Lung microvascular endothelial cell (primary cell): ENCODE measurements at places on chromosomes 5 and 9. TPM values are rescaled to one million over a fixed set of nuclear protein-coding genes. Genes with fewer than 3 reads are reported as not detected.

The PRRT1B gene
- not detected in 2 replicates for total RNA-seq

The SPATA31D4 gene
- total RNA-seq: not detected in 2 replicates

The ZNG1A gene
- 10.7 and 20.9 TPM in 2 replicates for total RNA-seq

GRCh38 chr5:24823625-24824024, 178.8 kb upstream of the CDH10 start:
- no peak for DNase-seq

DNA sequence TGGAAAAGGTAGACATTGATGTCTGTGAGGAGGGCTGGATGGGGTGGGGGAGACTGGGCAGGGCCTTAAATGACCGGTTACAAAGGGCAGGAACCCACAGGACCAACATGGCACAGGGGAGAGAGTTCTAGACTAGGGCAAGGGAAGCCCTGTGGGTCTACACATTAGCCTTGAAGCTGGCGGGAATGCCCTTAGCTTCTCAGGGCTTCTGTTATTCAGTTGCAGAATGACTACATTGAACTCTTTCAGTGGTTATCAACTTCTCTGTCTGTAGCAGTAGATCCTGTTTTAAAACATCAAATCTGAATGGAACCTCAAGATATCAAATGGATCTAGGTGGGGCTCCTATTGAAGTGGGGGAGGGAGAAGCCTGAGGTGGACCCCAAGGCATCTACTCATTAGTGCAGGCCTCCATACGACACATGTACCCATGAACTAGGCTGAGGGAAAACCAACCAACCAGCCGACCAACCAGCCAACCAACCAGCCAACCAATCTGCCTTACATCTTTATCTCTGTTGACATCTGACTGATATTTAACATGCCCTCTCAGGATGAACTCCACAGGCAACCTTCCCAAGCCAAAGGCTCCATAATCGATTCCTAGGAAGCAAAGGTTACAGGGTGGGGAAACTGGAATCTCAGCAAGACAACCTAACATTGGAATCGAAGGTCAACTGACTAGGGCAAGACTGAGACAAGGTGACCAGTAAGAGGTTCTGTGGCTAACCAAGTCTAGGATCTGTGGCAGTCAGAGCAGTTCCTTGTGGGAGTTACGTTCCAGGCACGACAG, 48.3 kb downstream of the DAP start:
- no peak for DNase-seq

DNA sequence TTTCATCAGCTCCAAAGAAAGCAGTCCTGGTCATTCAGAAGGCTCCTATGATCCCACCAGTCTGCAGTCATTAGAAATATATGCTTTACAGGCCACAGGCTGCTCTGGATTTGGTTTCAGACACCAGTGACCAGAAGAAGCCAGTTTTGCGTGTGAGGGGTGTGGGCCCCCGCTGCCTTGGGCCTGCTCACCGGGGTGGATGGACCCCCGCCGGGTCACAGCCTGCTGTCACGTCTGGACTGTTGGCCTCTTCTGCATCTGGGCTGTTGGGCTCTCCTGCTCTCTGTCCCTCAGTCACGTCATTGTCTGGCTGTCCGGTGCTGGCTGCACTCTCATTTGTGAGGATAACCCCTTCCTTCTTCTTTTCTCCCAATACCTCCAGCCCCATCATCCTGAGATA, 33.1 kb downstream of the NSUN2 start:
- no peak for DNase-seq

DNA sequence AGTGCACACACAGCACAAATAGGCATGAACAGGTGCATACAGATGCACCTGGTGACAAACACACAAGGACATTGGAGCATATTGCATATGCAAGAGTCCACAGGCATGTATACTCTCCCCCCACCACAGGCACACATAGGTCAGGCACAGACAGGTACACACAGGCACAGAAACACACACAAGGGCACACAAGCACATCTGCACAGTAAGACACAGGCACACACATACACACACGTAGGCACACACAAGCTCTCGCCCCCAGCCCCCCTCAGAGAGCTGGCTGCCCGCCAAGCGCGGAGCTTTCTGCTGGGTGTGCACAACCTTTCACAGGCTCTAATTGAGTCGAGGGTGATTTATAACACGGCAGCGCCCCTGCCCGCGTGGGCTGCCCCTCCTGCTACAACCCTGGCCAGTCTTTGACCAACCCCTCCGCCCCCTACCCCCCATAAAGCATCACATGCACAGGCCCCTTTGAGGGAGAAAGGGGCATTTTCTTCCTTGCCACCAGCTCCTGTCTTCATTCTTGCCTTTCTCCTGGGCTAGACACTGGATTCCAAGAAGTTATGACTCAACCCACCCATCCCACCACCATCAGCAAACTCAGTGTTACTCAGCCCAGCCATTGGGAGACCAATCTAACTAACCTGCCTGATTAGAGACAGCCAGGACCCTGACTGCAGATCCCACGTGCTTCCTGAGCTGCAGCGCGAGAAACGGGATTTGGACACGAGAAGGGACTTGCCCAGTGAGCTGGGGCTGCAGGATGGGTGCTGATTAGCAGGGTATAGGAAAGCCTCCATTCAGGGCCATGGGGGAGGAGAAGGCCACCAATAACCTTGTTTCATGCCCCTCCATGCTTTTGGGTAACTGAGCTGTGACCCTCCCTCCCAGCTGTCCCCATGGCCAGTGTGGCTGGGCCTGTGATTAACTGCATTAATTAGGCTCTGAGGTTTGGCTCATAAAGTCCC, 42.8 kb upstream of the PSD2 start:
- DNase-seq: no peak

GRCh38 chr5:62376064-62376463, 27.6 kb downstream of the DIMT1 start:
- DNase-seq: no peak
